ENCODE measurements at places on chromosomes 5 and 9.

GRCh38 chr5:10036136-10036815 lies 213.4 kb downstream of the ATPSCKMT start:
- no peak for DNase-seq

GRCh38 chr5:141494761-141495452 lies 6.0 kb downstream of the PCDHGC5 start:
- DNase-seq, result no peak

GRCh38 chr5:179816401-179816795 lies 4.3 kb upstream of the SQSTM1 start:
- no peak for DNase-seq

DNA sequence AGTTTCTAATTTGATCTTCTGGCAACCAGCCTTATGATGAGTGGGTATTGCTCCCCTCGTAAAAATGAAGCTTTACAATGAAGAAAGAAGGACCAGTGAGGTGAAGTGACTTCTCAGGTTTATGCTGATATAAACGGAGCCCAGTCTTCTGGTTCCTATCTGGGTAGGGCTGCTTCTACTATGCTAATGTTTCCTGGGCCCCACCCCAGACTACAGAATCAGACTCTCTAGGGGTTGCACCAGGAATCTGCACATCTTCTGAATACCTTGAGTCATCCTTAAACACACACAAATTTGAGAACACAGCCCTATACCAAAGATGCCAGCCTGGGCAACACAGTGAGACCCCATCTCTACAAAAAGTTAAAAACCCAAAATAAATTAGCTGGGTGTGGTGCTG lies 16.2 kb downstream of the BTF3 start:
- no peak for DNase-seq

Measured in Caco-2 (cell line).